Heart right ventricle (tissue), 16 donors: ENCODE measurements at places on chromosomes 1 and 21. TPM values are rescaled to one million over a fixed set of nuclear protein-coding genes. Genes with fewer than 3 reads are reported as not detected.

The DNASE2B gene
- 0.20 TPM for total RNA-seq

The TTLL10 gene
- total RNA-seq: 0.13 TPM

DNA sequence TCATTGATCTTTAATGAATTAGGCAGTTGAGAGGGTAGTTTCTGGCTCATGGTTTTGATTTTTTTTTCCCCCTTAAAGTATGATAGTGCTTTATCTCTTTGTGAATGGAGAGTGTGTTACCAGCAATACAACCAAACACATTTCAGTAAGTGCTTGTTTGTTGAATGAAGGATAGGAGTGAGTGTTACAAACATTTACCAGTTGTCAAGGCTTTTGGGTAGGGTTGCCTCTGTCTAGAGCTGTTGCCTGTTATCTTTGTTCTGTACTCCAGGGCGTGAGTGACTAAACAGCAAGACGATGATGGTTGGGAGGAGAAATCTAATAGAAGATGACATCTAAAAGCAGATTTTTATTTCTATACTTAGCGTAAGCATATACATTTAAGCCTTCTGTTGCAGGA, 21.5 kb downstream of the MAP3K7CL start:
- no peak for DNase-seq

The MSH4 gene
- total RNA-seq: 0.44 TPM

The SOD1 gene
- total RNA-seq: 434 TPM

- DNase-seq: peak; percentile 51
Measured at GRCh38 chr1:229887043-229887822, 179.8 kb upstream of the GALNT2 start.

DNA sequence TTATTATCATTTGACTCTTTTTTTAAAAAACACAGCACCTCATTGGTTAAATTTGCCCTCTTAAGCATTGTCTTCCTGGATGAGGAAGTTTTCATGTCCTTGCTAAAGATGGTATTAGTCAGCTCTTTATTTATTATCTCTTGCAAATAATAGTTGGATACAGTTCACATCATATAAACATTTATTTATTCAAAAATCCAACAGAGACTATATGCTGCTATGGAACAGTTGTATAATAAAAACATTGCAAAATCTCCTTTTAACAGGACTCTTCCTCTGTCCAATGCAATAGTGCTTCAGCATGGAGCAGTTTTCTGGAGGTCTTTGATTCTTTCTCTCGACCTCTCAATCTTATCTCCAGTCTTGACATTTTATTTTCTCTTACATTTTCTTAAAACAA, 49.5 kb upstream of the VCAM1 start:
- DNase-seq: no peak

- no peak for DNase-seq
Measured at GRCh38 chr1:52636721-52637695, 4.0 kb downstream of the SHISAL2A start.

DNA sequence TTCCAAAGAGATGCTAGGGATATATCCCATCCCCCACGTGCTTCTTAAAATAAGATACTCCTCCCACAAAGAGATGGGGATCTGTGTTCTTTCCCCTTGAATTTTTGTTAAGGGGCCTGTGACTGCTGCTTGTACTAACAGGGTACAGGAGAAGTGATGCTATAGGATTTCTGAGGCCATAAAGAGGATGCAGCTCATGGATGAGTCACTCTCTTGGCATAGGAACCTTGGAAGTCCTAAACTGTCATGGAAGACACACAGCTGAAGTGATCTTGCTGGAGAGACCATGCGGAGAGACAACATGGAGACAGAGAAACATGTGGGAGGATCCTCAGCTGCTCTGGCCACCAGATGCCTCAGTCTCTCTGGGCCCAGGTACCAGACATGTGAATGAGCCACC, 157.2 kb downstream of the S1PR1 start:
- DNase-seq: no peak

The MYBPHL gene
- total RNA-seq: 2.1 TPM

The GREM2 gene
- not detected for total RNA-seq

The CCDC30 gene
- 0.85 TPM for total RNA-seq

The NMNAT1 gene
- 18.8 TPM for total RNA-seq

The ANKRD35 gene
- 0.91 TPM for total RNA-seq

The EDARADD gene
- total RNA-seq: 0.85 TPM

DNA sequence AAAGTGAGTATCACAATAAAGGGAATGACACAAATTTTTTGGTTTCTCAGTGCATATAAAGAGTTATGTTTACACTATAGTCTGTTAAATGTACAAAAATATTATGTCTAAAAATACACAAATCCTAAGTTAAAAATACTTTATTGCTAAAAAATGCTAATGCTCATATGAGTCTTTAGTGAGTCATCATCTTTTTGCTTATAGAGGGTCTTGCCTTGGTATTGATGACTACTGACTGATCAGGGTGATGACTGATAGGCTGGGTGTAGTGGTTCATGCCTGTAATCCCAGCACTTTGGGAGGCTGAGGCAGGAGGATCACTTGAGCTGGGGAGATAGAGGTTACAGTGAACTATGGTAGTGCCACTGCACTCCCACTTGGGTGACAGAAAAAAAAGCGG, 12.9 kb upstream of the NUF2 start:
- no peak for DNase-seq

The RBM11 gene
- 0.40 TPM for total RNA-seq

- DNase-seq: no peak
Measured at GRCh38 chr21:43189936-43190335, 21.1 kb downstream of the CRYAA start.

DNA sequence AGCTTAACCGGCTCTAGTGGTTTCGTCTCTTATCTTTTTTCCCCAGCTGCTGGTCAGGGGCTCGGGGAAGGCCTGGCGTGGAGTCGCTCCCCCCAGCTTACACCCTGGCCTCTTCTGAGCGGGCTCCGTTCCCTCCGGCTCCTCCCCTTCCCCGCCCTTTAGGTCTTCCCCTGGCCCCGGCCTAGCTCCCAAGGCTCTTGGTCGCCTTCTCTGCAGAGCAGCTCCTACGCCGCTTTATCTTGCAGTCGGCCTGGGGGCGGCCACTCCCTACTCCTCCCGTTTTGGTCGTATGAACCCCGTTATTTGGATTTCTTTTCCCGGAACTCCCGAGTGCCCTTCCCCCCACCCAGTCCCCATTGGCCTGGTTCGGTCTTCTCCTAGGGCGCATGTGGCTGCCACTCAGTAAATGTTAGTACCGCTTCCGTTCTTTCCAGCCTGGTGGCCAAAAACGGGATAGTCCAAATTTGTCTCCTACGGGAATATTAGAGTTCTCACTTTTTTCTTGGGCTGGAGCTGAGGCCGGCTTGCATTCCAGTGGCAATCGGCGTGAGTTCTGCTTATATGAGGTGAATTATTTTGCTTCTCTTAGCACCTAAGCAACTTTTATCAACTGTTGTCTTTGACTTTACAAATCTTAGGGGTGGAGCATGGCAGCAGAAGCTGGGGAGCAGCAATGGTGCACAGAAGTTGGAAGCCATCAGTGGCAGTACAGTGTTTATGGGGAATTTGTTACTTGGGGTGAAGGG, 467 bp downstream of the THRAP3 start:
- peak; percentile 84 for DNase-seq

The MACO1 gene
- 13.8 TPM for total RNA-seq

The ENO1 gene
- total RNA-seq: 139 TPM

GRCh38 chr1:168506204-168506819, 37.5 kb downstream of the XCL2 start:
- DNase-seq: no peak

- no peak for DNase-seq
Measured at GRCh38 chr1:34113887-34114286, 51.1 kb downstream of the CSMD2 start.
